Fibroblast of skin of left biceps (primary cell): ENCODE measurements at places on chromosomes 2 and 18.

GRCh38 chr2:151097895-151098294, 163.8 kb downstream of the RBM43 start:
- DNase-seq, result no peak

GRCh38 chr18:53426666-53427184, 797.7 kb downstream of the MBD2 start:
- DNase-seq, result no peak

DNA sequence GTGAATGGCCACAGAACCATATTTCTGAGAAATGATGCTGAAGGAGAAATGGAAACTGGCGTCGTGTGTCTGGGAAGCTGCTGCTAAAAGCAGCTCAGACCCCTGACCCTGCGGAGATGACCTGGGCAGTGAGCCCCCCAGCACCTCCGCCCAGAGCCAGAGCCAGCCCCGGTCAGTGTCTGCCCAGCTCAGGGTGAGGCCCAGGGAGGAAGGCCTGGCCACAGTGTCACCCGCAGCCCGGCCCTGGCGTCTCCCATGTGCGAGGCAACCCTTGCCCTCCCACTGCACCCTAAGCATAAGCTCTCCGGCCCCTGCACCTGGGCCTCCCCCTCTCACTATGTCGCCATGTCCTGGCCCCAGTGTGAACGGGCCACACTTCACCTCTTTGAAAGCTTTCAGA, 502.8 kb downstream of the EIPR1 start:
- DNase-seq, result no peak

DNA sequence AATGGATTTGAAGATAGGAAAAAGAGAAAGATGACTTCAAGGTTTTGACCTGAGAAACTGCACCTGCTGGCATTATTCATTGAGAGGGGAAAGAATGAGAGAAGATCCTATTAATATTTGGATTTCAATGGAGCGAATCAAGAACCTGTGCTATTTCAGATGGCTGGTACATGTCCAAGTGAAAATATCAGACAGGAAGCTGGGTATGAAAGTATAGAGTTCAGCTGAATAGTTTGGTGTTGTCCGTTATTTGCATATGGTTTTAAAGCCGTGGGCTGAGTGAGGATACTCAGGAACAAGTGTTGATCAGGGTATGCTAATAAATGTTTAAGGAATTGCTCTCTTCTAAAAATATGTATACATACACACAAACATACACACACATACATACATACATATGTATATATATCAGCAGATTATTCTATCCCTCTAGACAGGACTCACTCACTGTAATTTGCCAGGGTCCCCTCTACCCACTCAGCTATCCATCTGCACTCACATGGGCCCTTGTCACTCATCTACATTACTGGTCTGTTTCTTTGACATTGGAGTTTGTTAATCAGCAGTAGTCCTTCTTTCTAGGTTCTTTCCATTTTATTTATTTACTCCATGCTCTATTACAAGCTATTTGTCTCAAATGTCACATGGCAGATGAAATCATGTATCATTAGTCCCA, 33.9 kb upstream of the IKZF2 start:
- no peak for DNase-seq

- no peak for DNase-seq
Observed at GRCh38 chr18:52537261-52537660, 197.3 kb downstream of the DCC start.

DNA sequence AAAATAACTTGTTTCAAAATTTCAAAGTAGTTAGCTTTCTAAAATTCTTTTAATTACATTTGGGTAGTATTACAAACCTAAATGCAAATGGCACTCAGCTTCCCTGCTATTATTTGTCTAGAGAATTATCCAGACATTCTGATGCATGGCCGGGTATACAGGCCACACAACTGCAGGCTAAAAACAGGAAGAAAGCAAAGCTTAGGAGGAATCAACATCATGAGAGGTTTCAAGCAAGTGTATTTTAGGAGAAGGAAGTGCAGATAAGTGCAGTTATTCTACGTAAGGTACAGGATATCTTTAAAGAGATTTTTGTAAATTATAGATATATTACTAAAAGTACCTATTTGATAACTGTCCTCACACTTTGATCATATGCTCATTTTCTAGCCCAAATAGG, 46.8 kb upstream of the RNU4ATAC start:
- no peak for DNase-seq

DNA sequence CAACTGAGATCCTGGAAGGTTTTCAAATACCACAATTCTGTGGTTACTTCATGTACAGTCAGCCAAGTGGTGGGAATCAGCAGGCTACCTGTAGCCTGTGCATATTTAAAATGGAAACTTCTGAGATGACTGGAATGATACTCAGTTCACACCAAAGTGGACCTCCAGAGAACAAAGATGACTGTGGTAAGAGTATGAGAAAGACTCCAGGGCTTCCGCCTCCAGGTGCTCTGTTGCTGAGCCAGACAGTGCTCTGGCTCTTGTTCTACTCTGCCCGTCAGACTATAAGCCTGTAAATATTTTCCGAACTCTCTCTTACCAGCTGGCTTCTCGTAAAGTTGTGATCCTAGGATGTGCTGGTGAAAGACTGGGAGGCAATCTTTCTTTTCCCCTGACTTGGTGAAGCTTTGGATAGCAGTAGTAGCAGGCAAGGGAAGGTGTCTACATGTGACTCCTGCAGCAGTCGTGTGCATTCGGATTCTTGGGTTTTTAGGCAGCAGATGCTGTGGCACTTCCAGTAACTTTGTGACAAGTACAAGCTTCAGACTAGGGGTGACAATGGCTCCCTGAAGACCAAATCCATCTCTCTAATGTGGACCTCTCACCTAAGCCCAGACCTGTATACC, 23.1 kb downstream of the ST3GAL5 start:
- no peak for DNase-seq

DNA sequence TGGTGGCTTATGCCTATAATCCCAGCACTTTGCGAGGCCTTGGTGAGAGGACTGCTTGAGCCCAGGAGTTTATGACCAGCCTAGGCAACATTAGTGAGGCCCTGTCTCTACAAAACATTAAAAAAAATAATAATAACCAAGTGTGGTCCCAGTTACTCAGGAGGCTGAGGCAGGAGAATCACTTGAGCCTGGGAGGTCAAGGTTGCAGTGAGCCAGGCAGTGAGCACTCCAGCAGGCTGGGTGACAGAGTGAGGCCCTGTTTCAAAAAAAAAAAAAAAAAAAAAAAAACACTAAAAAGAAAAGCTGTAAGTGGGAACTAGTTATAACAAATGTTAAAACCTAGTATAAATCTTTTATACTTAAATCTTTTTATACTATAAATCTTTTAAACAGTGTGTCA, 146.2 kb upstream of the ITGA4 start:
- DNase-seq, result no peak

DNA sequence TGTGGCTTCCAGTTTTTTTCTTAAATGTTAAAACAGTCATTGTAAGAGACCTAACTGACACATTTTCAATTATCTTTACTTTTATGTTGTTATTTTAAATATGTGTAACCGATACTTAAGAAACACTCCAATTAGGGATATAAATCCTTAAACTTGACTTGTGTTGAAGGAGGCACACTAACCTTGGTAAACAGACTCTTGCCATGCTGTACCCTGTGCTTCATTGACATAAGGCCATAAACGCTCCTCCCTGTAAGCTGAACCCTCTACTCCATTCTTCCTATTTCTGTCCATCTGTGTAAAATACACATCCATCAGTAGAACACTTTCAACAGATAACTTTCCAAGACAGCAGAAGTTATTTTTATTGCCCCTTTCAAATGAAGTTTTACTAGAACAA, 780.5 kb upstream of the FAM98A start:
- no peak for DNase-seq

DNA sequence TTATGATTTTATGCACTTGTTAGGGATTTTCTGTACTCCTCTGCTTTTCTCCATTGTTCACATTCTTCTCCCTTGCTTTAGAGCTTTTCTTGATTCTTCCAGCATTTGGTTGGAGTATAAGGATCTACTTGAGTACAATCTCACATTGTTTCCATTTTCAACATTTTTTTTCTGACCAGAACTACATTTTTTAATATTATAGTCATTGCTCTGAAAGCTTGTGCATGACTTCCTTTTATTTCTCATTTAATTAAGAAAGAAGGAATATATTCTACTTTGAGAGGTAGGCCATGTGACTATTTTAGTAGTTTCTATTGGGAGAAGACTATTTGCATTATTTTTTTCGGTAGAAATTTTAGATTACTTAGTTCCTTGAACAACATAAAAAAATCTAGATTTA, 200.4 kb downstream of the TMEM247 start:
- peak; percentile 76 for DNase-seq

DNA sequence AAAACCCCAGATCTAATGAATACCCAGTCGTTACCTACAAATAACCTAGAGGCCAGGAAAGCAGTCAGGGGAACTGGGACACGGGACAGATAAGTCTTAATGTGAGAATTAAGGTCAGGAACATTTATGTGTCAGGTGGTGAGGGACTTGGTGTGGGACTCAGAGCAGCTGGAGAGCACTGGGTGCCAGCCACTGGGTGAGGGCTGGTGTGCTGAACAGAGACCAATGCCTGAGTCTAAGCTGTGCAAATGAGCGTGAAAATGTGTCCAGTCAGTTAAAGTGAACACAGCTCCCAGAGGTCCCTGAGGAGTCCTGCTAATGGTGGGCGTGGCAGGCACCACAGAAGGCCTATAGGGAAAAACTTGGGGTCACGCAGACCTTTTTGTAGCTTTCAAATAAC, 225.9 kb downstream of the C1D start:
- DNase-seq, result no peak

GRCh38 chr2:190528521-190529001, 6.0 kb downstream of the NEMP2 start:
- DNase-seq, result peak; percentile 61

DNA sequence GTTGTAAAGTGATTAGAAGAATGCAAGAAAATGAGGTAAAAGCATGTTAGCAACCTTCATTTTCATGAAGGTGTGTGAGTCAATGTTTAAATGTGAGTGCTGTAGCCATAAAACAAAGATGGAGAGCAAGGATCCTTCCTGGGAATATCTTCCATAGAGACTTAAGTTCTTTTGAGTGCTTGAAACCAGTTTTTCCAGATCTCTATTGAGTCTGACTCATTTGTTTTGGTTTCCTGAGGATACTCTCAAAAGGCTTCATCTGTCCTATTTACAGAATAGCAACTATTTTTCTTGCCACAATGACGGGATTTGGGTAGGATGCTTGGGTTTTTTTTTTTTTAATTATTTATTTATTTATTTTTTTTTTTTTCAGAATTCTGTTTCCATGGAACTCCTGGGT, 45.9 kb upstream of the ASB1 start:
- no peak for DNase-seq

- DNase-seq, result no peak
Observed at GRCh38 chr2:130845505-130846085, 8.9 kb downstream of the ARHGEF4 start.

- peak; percentile 85 for DNase-seq
Observed at GRCh38 chr2:226652369-226652768, 147.3 kb downstream of the IRS1 start.

DNA sequence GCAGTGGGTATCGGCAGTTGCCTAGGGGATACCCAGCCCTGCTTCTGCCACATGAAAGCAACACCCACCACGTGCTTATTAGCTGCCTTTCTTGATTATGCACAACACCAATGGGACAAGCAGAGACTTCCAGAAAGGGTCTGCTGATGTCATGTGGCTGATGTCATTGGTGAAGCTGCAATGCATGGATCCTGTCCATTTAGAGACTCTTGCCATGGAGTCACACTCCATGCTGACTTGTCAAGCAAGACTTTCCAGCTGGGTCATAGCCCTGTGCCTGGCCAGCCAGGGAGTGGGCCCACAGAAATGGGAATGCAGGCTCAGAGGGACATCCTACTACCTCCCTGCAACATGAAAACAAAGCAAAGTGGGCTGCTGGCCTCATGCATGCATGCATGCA, 81.8 kb downstream of the VAPA start:
- DNase-seq, result no peak

GRCh38 chr18:32349728-32350395, 120.8 kb downstream of the GAREM1 start:
- DNase-seq, result peak; percentile 88

DNA sequence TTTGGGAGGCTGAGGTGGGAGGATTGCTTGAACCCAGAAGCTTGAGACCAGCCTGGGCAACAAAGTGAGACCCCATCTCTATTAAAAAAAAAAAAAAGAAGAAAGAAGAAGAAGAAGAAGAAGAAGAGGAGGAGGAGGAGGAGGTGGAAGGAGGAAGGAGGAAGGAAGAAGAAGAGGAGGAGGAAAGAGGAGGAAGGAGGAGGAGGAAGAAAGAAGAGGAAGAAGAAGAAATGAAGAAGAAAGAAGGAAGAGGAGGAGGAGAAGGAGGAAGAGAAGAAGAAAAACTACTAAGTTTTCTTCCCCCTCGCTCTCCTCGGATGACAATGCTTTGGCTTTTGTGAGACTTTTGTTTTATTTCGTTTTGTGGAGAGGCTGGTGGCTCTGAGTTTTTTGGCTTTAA, 30.1 kb upstream of the EFHD1 start:
- DNase-seq, result no peak

DNA sequence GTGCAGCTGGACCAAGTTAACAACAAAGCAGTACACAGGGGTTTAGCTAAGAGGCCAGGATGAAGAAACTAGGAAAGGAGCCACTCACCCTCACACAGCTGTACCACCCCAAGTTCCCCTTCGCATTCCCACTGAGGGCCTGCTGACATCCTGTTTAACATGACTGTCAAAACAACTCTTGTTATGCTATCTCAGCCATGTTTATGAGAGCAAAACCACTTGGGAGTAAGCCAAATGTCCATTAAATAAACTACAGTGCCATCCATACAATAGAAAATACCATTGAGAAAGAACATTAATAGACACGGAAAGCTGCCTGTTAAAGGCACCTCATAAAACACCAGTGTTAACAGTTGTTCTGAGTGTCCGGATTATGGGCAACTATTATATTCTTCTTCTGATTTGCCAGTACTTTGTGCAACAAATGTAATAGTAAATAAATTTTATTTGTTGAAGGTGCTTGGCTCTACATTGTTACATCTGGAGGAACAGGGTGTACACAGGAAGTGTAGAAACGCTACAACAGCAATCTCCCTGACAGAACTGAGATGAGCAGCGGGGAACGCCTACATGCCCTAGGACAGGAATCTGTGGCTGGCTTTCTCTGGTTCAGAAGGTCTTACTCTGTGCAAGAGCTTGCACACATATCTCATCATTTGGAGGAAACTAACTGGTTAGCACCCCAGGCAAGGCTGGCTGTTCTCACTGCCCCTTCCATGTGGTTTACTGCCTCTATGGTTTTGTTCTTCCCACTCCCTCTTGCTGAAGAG, 85.6 kb downstream of the EHD3 start:
- no peak for DNase-seq
